Hypothalamus (tissue), 51 donors: ENCODE measurements at places on chromosomes 5 and 9.

GRCh38 chr5:81849770-81850367 lies 99.0 kb upstream of the SSBP2 start:
- DNase-seq = no peak

GRCh38 chr9:19101203-19101602 lies 1.5 kb downstream of the HAUS6 start:
- no peak for DNase-seq

GRCh38 chr9:110356639-110357395 lies 19.2 kb upstream of the TXNDC8 start:
- DNase-seq = no peak

DNA sequence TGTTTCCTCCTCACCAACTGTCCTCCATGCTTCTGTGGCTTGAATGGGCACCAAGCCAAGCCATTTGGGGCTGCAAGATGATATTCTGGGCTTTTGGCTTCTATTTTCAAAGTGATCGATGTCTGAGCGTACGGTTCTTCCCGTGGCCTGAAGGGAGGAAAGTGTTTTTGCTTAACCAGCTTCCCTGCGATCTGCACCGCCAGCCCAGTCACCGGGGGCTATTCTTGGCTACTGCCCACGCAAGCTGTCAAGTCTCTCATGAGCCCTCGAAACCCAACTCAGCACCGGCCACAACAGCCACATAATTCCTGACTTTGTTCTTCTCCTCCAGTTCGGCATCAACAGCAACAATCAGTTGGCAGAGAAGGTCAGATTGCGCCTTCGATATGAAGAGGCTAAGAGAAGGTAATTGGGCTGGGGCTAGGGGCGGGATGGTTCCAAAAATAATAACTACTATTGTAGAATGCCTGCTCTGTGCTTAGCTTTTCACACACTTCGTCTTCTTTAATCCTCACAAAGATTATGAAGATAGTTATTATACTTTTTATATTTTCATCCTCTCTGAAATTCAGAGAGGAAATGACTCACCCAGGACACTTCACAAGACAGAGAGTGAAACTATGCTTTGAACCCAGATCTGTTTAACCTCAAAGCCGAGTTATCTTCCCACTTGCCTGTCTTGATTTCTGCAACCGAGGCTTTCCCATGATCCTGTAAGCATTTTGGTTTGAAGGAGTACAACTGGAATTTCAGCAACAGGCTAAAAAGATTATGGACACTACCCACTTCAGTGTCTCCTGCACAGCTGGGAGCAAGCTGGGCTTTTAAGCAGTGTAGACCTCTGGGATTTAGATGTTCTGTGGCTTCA lies 76.4 kb upstream of the RARS1 start:
- DNase-seq = no peak

DNA sequence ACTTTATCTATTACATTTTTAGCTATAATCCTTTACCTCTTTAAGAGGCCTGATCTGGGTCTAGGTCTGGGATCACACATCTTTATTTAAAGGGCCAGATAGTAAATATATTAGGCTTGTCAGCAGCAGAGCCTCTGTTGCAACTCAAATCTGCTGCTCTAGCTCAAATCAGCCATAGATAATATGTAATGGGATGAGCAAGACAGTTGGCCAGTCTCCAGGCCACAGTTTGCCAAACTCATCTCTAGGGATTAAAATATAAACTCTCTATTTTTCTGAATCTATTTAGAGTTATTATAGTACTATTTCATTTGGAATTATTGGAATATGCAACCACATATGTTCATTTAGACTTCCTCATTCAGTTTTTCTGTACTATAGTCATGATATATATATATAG lies 115.9 kb upstream of the MINAR2 start:
- DNase-seq = no peak
